ENCODE measurements at places on chromosomes 6 and 20. TPM values are rescaled to one million over a fixed set of nuclear protein-coding genes. Genes with fewer than 3 reads are reported as not detected.
A peak's percentile ranks its signal among the peaks of the same experiment; 100 is the strongest.

GRCh38 chr6:144744720-144745119 is 459.6 kb downstream of the UTRN start:
- H3K4me1 ChIP-seq = peaks cover 5% of the 10 kb centered on the region
- no peak for DNase-seq
- H3K36me3 ChIP-seq = peaks cover 5% of the 10 kb centered on the region
- H3K4me3 ChIP-seq = no peak overlapping the region

DNA sequence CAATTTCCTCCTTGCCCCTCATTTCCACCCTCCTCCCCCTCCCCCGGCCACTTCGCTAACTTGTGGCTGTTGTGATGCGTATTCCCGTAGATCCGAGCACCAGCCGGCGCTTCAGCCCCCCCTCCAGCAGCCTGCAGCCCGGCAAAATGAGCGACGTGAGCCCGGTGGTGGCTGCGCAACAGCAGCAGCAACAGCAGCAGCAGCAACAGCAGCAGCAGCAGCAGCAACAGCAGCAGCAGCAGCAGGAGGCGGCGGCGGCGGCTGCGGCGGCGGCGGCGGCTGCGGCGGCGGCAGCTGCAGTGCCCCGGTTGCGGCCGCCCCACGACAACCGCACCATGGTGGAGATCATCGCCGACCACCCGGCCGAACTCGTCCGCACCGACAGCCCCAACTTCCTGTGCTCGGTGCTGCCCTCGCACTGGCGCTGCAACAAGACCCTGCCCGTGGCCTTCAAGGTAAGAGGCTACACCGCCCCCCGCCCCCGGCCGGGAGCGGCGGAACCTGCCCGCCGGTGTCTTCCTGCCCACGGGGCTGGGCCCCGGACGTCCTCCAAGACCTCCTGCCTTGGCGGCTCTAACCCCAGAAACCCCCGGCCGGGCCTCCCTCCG is 44.9 kb upstream of the SUPT3H start:
- peaks cover 2% of the 10 kb centered on the region for H3K27me3 ChIP-seq
- DNase-seq = peak; percentile 73
- H3K36me3 ChIP-seq = peaks cover 34% of the 10 kb centered on the region
- H3K4me1 ChIP-seq = peaks cover 42% of the 10 kb centered on the region
- H3K4me3 ChIP-seq = peak overlapping the region; percentile 99

The CTCFL gene
- total RNA-seq = not detected

GRCh38 chr6:30317913-30318589 is 8.7 kb upstream of the TRIM39 start:
- peak overlapping the region; percentile 34 for H3K27ac ChIP-seq
- no peaks in the 10 kb centered on the region for H3K27me3 ChIP-seq
- H3K36me3 ChIP-seq = peaks cover 75% of the 10 kb centered on the region
- peaks cover 47% of the 10 kb centered on the region for H3K4me1 ChIP-seq
- DNase-seq = no peak

- H3K27me3 ChIP-seq = no peaks in the 10 kb centered on the region
- DNase-seq = peak; percentile 77
- no peak overlapping the region for H3K4me3 ChIP-seq
- H3K27ac ChIP-seq = peak overlapping the region; percentile 47
- peaks cover 8% of the 10 kb centered on the region for H3K4me1 ChIP-seq
- H3K36me3 ChIP-seq = peaks cover 76% of the 10 kb centered on the region
Measured at GRCh38 chr6:52263709-52264540, 19.6 kb upstream of the IL17F start.

GRCh38 chr6:89190741-89191140 is 26.4 kb downstream of the GABRR1 start:
- no peak overlapping the region for H3K27ac ChIP-seq
- DNase-seq = no peak
- H3K4me1 ChIP-seq = no peaks in the 10 kb centered on the region
- peaks cover 13% of the 10 kb centered on the region for H3K27me3 ChIP-seq
- H3K36me3 ChIP-seq = no peaks in the 10 kb centered on the region
- H3K4me3 ChIP-seq = no peak overlapping the region

GRCh38 chr6:491233-491632 is 99.7 kb downstream of the IRF4 start:
- peaks cover 39% of the 10 kb centered on the region for H3K36me3 ChIP-seq
- peak overlapping the region; percentile 93 for H3K27ac ChIP-seq
- peaks cover 81% of the 10 kb centered on the region for H3K4me1 ChIP-seq
- H3K27me3 ChIP-seq = no peaks in the 10 kb centered on the region
- DNase-seq = peak; percentile 66
- H3K4me3 ChIP-seq = peak overlapping the region; percentile 49
